Activated T-cell treated with anti-CD3 and anti-CD28 coated beads, Interleukin-2, amount 50 U/mL, for 72 hours (primary cell): ENCODE measurements at places on chromosomes 5 and 9. TPM values are rescaled to one million over a fixed set of nuclear protein-coding genes. Genes with fewer than 3 reads are reported as not detected.

GRCh38 chr9:76725885-76726284 is 38.4 kb upstream of the PCA3 start:
- H3K4me1 ChIP-seq, result no peaks in the 10 kb centered on the region
- no peak overlapping the region for H3K4me3 ChIP-seq
- no peaks in the 10 kb centered on the region for H3K36me3 ChIP-seq
- DNase-seq, result no peak

- no peak overlapping the region for H3K4me3 ChIP-seq
- no peak overlapping the region for H3K27ac ChIP-seq
- H3K4me1 ChIP-seq, result no peaks in the 10 kb centered on the region
- H3K36me3 ChIP-seq, result no peaks in the 10 kb centered on the region
Observed at GRCh38 chr5:142242272-142242671, 82.5 kb downstream of the SPRY4 start.

Gene FRMD3
- total RNA-seq, result 0.38 TPM

Gene MCC
- 4.2 TPM for total RNA-seq

Gene LRSAM1
- total RNA-seq, result 30.5 TPM

Gene ARHGEF39
- 12.0 TPM for total RNA-seq

DNA sequence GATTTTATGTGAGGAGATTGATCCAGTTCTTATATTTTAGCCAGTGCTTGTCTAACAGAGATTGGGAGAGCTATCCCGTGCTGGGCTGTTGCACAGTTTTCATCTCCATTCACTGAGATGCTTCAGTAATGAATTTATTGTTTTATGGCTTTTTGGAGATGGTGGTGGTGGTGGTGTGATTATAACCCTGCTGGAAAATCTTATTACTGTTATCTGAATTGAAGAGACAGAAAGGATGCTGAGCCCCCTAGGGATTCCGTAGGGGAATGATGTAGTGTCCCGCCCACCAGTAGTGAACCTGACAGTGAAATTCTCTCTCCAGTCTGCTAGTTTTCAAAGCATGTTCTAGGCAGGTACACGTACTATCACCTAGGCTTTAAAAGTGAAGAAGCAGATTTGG is 1.9 kb downstream of the RAI14 start:
- no peak for DNase-seq
- H3K27ac ChIP-seq, result no peak overlapping the region
- peaks cover 6% of the 10 kb centered on the region for H3K36me3 ChIP-seq
- peaks cover 22% of the 10 kb centered on the region for H3K4me1 ChIP-seq
- peak overlapping the region; percentile 39 for H3K4me3 ChIP-seq
- peaks cover 46% of the 10 kb centered on the region for H3K27me3 ChIP-seq

DNA sequence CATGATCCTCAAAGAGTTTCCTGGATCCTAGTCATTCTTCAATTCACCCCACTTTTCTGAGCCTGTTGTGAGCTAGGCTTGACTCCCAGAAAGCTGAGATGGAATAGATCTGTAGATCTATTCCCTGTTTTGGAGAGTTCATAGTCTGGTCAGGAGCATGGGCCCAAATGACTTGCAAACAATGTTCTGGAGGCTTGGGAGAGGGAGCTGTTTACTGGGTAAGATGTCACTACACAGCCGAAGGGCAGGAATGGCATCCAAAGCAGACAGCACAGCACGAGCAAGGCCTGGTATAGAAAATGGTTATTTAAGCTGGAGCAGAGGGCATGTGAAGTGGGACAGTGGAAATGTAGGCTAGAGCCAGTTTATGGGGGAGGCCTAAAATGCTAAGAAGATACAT is 152.5 kb upstream of the ALDH1B1 start:
- no peaks in the 10 kb centered on the region for H3K27me3 ChIP-seq
- no peak for DNase-seq
- no peak overlapping the region for H3K27ac ChIP-seq
- H3K36me3 ChIP-seq, result peaks cover 1% of the 10 kb centered on the region

- no peak for DNase-seq
- no peaks in the 10 kb centered on the region for H3K27me3 ChIP-seq
- H3K4me1 ChIP-seq, result no peaks in the 10 kb centered on the region
Observed at GRCh38 chr9:26789959-26790358, 102.6 kb downstream of the CAAP1 start.

GRCh38 chr5:149810856-149811255 is 80.7 kb downstream of the PPARGC1B start:
- no peaks in the 10 kb centered on the region for H3K36me3 ChIP-seq
- no peak overlapping the region for H3K4me3 ChIP-seq
- H3K4me1 ChIP-seq, result peaks cover 7% of the 10 kb centered on the region
- no peak overlapping the region for H3K27ac ChIP-seq
- DNase-seq, result no peak
- H3K27me3 ChIP-seq, result no peaks in the 10 kb centered on the region

Gene PKD2L2
- 0.74 TPM for total RNA-seq

Gene SLC46A2
- total RNA-seq, result not detected

Gene LIFR
- total RNA-seq, result 0.23 TPM

GRCh38 chr5:145737578-145737977 is 97.6 kb downstream of the PRELID2 start:
- no peak overlapping the region for H3K4me3 ChIP-seq
- no peak overlapping the region for H3K27ac ChIP-seq
- no peak for DNase-seq
- no peaks in the 10 kb centered on the region for H3K4me1 ChIP-seq
- H3K36me3 ChIP-seq, result no peaks in the 10 kb centered on the region

Gene KIAA0825
- 1.0 TPM for total RNA-seq

Gene LHX2
- total RNA-seq, result not detected

DNA sequence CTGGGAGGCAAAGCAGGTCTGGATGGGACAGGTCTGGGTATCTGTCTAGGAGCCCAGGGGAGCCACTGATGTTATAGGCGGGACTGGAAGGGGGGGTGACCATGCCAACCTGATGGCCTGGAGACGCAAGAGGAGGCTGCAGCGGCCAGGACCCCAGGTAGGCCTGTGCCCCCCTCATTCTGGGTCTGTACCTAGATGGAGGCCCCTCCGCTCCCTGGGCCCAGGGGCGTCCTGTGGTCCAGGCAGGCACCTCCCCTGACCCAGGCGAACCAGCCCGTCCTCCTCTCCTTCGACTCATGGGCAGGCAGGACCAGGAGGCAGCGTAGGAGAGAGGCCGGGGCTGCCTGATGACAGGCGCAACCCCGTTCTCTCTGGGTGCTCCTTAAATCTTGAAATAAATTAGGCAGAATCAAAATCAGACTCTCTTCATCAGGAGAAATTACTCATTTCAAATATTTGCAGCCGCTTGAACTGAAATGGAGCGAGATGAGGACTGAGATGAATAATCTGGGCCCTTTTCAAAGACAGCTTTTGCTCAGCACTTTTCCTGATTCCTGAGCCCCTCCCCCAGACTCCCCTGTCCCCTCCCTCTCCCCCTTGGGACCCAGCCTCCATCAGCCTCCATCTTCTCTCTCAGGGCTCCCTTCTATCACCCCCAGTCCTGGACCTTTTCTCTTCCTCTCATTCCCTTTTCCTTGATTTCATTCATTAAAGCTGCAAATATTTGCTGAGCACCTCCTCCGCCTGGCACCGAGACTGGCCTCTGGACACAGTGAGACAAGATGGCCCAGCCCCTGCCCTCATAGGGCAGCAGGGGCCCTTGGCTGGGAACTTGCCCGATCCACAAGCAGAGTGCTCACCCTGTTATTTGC is 46.8 kb upstream of the IER5L start:
- H3K27me3 ChIP-seq, result no peaks in the 10 kb centered on the region
- no peak overlapping the region for H3K27ac ChIP-seq
- H3K36me3 ChIP-seq, result no peaks in the 10 kb centered on the region
- H3K4me1 ChIP-seq, result peaks cover 32% of the 10 kb centered on the region
- no peak for DNase-seq

DNA sequence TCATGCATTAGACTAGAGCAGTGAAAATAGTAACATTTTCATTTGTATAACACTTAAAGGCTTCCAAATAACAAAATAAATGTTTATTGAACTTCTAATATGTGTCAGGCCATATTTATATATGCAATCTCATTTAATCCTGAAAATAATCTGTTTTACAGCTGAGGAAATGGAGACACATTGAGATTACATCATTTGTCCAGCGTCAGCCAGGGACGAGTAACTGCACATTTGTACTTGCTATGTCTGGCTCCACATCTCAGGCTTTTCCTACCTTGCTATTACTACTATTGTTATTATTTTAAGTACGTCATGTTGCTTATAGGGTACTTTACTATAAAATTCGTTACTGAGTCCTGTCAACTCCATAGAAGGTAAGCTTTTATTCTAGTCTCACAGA is 3.8 kb upstream of the C9 start:
- no peak overlapping the region for H3K27ac ChIP-seq
- H3K4me1 ChIP-seq, result no peaks in the 10 kb centered on the region

- no peak overlapping the region for H3K4me3 ChIP-seq
- no peak for DNase-seq
- no peaks in the 10 kb centered on the region for H3K27me3 ChIP-seq
- no peaks in the 10 kb centered on the region for H3K36me3 ChIP-seq
- no peak overlapping the region for H3K27ac ChIP-seq
- H3K4me1 ChIP-seq, result no peaks in the 10 kb centered on the region
Observed at GRCh38 chr5:127447827-127448226, 69.6 kb upstream of the PRRC1 start.

- peaks cover 60% of the 10 kb centered on the region for H3K27me3 ChIP-seq
- H3K4me1 ChIP-seq, result peaks cover 22% of the 10 kb centered on the region
- no peak overlapping the region for H3K27ac ChIP-seq
- DNase-seq, result peak; percentile 35
- H3K4me3 ChIP-seq, result peak overlapping the region; percentile 77
Observed at GRCh38 chr5:72556351-72557166, 49.3 kb upstream of the ZNF366 start.

DNA sequence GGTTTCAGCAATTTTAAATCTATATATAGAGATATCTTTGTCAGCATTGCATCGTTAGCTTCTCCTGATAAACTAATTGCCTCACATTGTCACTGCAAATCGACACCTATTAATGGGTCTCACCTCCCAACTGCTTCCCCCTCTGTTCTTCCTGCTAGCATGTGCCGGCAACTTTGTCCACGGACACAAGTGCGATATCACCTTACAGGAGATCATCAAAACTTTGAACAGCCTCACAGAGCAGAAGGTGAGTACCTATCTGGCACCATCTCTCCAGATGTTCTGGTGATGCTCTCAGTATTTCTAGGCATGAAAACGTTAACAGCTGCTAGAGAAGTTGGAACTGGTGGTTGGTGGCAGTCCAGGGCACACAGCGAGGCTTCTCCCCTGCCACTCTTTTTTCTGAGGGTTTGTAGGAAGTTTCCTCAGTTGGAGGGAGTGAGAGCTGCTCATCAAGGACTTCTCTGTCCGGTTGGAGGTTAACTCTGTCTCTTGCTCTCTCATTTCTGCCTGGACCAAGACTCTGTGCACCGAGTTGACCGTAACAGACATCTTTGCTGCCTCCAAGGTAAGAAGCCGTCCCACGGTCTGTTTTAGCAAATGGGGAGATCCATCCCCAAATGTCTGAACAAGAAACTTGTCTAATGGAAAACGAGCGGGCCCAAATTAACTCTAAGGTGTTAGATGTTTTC is at the start of gene IL4:
IL4 (plus strand) TSS at position 51 of the 692 bp plus-strand sequence; CDS start at position 113, 62 bp downstream.
- H3K27me3 ChIP-seq, result peaks cover 4% of the 10 kb centered on the region
- H3K27ac ChIP-seq, result peak within 1 kb of the TSS; percentile 85
- peak within 1 kb of the TSS; percentile 63 for H3K4me3 ChIP-seq
- peaks cover 3% of the 10 kb centered on the region for H3K36me3 ChIP-seq

DNA sequence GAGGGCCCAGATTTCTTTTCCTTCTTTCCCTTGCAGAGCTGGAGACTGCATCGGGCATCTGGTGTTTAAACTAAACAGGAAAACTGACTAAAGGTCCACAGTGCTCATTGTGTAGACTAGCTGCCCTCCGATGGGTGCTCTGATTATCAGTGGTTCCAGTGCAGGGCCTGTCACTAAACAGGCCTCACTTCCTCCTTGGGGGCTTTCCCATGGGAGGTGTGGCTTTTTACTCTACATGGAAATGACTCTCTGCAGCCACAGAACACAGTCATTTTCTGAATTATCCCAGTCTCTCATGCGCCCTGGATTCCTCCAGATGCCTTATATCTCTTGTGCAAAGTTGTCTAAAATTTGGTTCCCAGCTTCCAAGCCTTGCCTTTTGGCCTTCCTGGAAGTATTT is 199.2 kb downstream of the TRIO start:
- no peaks in the 10 kb centered on the region for H3K27me3 ChIP-seq
- DNase-seq, result no peak
- H3K4me1 ChIP-seq, result no peaks in the 10 kb centered on the region
- H3K27ac ChIP-seq, result no peak overlapping the region
- H3K4me3 ChIP-seq, result no peak overlapping the region
- no peaks in the 10 kb centered on the region for H3K36me3 ChIP-seq

DNA sequence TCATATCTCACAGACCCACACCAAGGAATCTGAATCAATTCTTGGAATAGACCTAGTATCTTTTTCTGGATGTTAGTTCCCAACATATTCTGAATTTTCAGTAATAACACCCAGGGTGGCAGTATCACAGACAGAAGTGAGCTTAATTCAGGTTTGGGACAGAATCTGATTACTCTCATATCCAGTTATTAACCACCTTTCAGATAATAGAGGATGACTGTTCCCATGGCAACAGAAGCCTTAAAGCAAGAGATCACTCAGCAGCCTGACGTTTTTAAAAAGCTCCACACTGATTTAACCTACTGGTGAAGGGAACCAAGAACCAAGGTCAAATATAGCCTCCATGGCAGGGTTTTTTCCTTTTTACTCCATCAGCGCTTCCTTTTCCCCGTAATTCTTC is 68.4 kb downstream of the ACTBL2 start:
- no peak overlapping the region for H3K27ac ChIP-seq
- no peaks in the 10 kb centered on the region for H3K4me1 ChIP-seq
- no peak for DNase-seq

- peaks cover 2% of the 10 kb centered on the region for H3K36me3 ChIP-seq
- H3K4me3 ChIP-seq, result no peak overlapping the region
- peaks cover 21% of the 10 kb centered on the region for H3K4me1 ChIP-seq
- H3K27ac ChIP-seq, result no peak overlapping the region
- H3K27me3 ChIP-seq, result peaks cover 8% of the 10 kb centered on the region
Observed at GRCh38 chr9:114856942-114857315, 51.1 kb upstream of the TNFSF15 start.

- no peak overlapping the region for H3K4me3 ChIP-seq
- DNase-seq, result no peak
- no peaks in the 10 kb centered on the region for H3K4me1 ChIP-seq
- H3K27ac ChIP-seq, result no peak overlapping the region
- no peaks in the 10 kb centered on the region for H3K36me3 ChIP-seq
Observed at GRCh38 chr9:135794361-135794885, 92.4 kb downstream of the KCNT1 start.
